Kidney epithelial cell (primary cell): ENCODE measurements at places on chromosomes 1 and 21.
A peak's percentile ranks its signal among the peaks of the same experiment; 100 is the strongest.

GRCh38 chr1:212507369-212507768 is 74.6 kb downstream of the NENF start:
- no peak for DNase-seq

DNA sequence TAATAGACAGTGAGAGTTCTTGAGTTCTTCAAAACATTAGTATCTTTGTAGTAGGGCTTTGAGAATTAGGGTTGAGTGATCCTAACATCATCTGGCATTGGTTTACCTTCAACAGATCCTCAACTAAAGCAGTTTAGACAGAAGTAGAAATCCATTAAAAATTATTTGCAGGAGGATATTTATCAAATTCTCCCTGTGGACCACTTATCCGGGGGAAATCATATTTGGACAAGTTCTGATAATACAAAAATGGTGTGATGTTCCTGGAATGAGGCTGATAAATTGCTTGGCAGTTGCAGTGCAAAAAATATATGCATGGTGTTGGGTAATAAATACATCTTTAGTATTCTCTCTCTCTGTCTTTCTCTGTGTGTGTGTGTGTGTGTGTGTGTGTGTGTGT is 115.1 kb upstream of the CHODL start:
- DNase-seq: no peak

- DNase-seq: no peak
These were observed 29.9 kb downstream of the BCAR3 start for GRCh38 chr1:93651695-93652094.

GRCh38 chr1:53582211-53583020 is 123.2 kb downstream of the DMRTB1 start:
- DNase-seq: no peak

DNA sequence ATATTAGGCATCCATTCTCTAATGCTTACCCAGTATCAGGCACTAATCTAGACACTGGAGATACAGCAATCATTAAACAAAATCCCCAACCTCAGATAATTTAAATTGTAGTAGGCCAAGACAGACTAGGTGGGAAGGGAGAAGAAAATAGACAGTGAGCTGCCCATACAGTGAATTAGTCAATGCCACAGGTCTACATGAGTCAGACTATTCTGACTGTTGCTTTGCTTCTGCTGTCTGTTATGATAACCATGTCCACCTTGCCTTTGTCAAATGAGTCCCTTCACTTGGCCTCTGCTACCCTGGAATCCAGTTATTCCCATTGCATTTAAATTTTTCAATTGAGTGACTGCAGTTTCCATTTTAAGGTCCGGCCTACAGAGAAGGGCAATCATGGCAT is 59.5 kb downstream of the PIK3R3 start:
- no peak for DNase-seq

- peak; percentile 56 for DNase-seq
These were observed 814 bp upstream of the DYRK3 start for GRCh38 chr1:206634365-206635079.

- DNase-seq: no peak
These were observed 4.2 kb upstream of the GPN2 start for GRCh38 chr1:26894263-26894662.

DNA sequence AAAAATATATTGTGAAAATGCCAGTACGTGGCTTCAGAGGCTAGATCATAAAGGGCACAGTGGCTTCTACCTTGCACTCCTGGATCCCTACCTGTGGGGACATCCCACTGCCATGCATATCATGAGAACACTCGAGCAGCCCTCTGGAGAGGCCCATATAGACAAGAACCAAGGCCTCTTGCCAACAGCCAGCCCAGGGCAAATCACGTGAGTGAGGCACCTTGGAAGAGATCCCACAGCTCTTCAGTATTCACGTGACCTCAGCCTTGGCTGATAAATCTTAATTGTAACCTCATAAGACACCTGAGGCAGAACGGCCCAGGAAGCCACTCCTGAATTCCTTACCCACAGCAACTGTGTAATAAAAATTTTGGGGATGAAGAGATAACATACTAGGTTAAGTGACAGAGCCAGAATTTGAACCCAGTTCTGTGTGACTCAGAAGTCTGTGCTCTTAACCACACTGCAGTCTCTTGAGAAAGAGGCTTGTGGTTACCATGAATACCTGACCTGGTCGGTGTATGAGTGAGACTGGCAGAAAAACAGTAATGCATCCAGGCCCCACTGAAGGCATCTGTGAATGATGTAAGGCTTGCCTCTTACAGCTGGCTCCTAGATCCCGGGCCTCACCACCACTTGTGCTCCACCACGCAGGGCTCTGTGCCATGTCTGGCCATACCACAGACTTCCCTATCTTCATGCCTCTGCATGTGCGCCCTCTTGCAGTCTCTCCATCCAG is 6.9 kb upstream of the A3GALT2 start:
- peak; percentile 85 for DNase-seq

DNA sequence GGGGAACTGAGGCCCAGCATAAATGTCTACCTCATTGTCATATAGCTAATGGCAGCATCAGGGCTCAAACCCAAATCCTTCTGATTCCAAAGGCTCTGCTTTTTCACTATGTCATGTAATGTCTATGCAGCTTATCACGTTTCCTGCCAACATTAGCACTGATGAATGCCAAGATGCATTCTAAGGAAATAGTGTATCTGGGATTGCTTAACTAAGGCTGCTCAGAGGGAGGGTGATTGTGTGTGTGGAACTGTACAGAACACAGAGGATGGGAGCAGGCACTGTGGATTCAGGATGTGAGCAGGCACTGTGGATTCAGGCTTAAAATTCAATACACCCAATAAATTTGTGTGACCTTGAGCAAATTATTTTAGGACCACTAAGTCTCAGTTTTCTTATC is 456.4 kb upstream of the DEPDC1 start:
- no peak for DNase-seq

- DNase-seq: no peak
These were observed 20.9 kb downstream of the COA7 start for GRCh38 chr1:52677076-52677806.

DNA sequence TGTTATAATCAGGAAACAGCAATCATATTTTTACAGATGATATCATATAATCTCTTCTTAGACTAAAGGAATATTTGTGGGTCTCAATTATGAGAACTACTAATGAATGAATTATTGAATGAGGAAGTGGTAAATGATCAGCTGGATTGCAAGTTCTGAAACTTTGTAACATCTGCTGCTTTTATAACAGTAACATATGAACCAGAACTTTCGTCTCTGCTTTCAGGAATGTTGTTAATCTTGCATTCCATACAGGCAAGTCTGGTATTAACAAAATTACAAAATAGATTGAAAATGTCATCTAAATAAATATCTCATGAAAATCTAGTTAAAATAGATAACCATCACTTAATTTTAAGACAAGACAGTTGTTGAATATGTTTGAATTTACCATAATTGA is 110.5 kb upstream of the COL11A1 start:
- DNase-seq: no peak

DNA sequence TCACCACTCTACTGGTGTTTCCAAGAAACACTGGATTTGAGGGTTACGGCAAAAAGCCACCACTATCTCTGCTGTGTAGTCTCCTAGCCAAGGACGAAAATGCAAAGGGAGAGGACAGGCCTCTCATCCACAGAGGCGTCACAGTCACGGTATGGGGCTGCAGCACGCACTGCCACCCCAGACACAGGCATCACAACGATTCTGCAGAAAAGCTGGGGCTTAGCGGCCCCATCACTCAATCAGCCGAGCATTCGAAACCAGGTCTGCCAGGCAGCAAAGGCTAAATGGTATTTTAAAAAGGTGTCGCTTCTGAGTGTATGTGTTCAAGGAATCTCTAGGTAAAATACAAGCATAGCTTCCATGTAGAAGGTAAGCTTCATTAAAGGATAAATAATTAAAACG is 1.4 kb downstream of the RIPK4 start:
- no peak for DNase-seq

GRCh38 chr1:34419663-34420136 is 243.0 kb downstream of the C1orf94 start:
- no peak for DNase-seq

DNA sequence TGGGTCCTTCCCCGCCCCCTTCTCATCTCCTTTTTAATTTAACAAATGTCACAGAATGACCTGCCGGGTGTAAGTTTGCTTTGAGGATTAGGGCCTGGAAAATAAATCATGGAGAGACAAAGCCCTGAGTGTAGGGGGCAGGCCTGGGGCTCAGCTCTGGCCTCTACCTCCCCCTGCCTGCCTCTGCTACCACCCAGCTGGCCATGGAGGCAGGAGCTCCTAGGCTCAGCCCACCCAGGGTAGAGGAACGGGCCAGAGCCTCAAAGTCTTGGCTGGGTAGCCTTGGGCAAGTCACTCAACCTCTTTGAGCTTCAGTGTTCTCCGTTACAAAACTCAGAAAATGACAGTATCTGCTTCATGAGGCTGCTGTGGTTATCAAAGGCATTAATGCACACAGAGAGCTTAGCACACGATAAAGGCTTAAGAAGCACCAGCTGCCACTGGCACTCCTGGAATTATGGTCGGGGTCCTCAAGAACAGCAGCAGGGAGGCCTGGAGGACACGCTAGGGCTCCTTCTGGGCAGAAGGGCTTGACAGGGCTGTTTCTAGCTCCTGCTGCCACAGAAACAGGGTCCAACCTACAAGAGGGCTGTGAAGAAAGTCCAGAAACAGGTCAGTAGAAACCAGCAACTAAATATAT is 39.0 kb downstream of the LRP8 start:
- DNase-seq: no peak

DNA sequence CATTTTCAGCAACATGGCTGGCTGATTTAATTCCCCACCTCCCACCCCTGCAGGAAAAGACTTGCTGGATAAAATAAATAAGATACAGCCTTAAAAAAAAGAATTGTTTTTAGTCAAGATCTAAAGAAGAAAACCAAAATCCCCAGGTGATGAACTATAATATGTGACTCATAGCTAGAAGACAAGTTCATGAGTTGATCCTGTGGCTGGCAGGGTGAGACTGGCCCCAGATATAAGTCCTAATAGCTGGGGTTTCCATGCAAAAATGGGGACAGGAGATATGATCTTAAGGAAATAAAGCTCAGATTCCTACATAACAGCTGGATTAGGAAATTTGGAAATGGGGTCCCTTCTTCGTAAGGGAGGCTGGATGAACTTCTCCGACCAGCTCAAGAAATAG is 21.9 kb upstream of the RGSL1 start:
- DNase-seq: no peak

DNA sequence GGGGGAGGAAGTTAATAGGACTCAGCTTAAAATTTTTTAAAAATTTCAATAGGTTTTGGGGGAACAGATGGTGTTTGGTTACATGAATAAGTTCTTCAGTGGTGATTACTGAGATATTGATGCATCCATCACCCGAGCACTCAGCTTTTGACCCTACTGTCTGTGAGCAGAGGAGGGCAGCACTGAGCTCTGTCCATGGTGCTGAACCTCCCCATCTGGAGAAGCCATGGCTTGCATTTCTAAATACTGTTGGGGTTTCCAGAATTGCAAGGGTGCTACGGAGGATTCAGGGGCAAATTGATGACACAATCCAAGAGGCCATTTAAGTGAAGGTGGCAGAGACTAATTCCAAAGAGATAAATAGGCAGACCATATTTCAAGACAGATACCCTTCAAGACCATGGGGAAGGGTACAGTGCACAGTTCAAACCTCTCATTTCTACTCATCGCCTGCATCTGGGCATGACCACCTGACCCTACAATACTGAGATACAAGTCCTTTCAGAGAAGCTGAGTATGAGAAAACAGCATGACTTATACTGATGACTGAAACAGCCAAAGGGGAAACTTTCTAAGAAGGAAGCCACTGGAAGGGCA is 17.2 kb downstream of the SYT2 start:
- DNase-seq: peak; percentile 12

DNA sequence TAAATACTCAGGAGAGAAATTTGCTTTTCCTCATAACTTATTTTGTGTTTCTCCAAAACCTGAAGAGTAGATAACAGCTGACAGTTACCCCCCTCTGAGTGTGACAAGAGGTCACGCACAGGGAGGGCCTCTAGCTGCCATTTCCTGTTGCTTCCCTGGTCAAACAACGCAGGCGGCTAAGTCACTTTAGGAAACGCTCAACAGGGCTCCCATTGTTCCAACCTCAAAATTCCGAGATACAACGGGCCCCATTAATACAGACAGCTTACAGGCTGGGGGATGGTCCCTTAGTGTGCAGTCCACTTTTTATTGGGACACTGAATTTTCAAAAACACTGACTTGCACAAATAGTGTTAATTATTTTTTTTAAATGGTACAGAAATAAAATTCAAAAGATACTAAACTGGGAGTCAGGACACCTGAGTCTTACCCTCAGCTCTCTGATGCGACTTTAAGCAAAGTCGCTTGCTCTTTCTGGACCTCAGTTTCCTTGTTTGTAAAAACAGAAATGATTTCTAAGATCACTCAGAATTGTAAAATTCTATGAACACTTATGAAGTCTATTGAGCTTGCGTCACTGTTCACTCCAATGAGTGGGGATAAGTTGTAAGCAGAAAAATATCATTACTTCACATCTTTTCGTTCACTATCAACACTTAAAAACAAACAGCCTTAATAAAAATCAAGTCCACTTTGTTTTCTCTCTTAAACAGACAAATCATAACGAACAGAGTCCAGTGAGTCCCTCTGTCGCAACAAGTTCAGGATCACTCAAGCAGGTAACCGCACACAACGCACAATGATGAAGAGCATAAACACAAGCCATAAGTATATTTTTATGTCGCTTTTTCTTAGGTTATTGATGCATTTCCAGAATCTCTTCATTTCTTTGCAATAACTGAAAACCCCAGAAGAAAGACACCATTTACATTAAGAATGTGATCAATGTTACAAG is 13.5 kb downstream of the LZIC start:
- no peak for DNase-seq

- no peak for DNase-seq
These were observed 20.6 kb upstream of the SLC45A3 start for GRCh38 chr1:205700865-205701401.

GRCh38 chr1:42034426-42034825 is 115.7 kb upstream of the HIVEP3 start:
- no peak for DNase-seq
